ENCODE measurements at places on chromosomes 4 and X.

DNA sequence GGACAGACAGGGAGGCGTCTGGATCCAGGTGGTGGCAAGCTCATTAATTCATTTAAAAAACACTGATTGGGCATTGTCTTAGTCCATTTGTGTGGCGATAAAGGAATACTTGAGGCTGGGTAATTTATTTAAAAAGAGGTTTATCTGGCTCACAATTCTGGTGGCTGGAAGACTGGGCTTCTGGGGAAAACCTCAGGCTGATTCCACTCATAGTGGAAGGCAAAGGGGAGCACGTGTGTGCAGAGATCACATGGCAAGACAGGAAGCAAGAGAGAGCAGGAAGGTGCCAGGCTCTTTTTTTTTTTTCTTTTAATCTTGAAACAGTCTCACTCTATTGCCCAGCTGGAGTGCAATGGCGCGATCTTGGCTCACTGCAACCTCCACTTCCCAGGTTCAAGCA lies 100.2 kb upstream of the METTL14 start:
- no peak for DNase-seq

DNA sequence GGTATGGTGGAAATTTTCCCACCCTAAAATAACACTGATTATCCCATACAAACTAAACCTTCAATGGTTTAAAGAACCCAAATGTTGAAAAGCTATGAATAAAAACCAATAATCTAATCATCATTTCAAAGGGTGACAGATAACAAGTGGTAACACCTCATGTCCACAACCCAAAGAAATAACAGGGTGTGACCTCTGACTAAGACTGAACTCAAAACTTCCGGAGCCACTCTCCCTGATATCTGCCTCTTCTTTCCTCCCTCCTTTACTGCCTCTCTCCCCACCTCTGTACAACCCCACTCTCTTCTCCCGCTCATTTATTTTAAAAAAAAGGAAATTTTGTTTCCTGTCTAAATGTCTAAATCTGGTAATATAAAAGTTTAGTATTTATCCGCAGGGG lies 11.5 kb downstream of the FBXW7 start:
- no peak for DNase-seq

DNA sequence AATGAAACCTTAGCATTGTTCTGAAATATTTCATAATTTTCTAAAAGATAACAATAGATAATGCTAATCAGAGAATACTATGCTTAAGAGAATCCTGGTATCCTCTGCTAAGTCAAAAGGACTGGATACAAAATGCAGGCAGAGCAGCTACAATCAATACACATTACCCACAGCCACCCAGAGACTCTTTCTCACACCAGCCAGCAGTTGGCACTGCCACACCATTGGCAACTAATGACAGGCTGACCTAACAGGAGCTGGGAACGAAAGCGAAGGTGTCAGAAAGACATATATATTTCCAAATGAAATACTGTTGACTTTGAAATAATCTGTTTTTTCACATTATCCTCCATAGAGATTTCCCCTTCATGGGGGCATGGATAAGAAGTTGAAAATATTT lies 122.6 kb upstream of the PLAC1 start:
- no peak for DNase-seq

GRCh38 chr4:101439926-101440325 lies 92.6 kb upstream of the PPP3CA start:
- DNase-seq = no peak

DNA sequence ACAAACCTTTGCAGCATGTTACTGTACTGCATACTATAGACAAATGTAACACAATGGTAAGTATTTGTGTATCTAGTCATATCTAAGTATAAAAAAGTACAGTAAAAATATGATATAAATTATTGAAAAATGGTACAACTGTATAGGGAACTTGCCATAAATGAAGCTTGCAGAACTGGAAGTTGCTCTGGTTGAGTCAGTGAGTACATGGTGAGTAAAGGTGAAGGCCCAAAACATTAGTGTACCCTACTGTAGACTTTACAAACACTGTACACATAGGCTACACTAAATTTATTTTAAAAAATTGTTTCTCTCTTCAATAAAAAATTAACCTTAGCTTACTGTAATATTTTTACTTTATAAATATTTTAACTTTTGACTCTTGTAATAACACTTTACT lies 25.8 kb downstream of the SPIN3 start:
- DNase-seq = no peak

DNA sequence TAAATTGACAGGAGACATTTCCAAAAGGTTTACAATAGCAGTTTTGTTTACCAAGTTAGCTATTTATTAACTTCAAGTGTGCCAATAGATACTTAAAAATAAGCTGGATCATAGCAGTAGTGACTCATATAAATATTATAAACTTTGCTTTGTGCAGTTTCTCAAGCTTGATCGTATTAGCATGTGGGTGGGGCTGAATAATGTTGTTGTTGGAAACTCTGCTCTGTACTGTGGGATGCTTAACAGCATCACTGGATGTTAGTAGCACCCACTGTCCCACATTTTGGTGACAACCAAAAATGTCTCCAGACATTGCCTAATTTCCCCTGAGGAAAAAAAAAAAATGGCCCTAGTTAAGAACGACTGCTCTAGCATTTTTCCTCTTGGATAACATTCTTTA lies 855.2 kb upstream of the ADGRL3 start:
- DNase-seq = no peak

DNA sequence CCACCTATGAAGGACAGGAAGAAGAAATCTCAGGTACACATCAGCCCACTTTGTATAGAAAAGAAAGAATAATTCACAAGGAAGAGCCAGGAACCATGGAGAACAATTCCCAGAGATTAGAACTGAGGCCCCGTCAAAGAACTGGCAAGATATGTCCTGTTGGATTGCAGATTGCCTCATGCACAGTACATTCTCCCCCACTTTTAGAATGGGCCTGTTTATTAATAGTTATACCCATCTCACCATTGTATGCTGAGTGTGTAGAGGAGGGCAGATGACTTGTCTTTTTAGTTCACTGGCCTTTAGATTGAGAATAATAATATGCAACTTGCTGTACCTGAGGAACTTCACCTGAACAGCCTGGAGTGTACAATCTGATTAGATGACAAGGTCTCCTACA lies 315.6 kb upstream of the HAND2 start:
- DNase-seq = no peak

- no peak for DNase-seq
These were observed 194.5 kb upstream of the EDA2R start for GRCh38 chrX:66833426-66833825.

- no peak for DNase-seq
These were observed 2.8 kb downstream of the SFRP2 start for GRCh38 chr4:153785910-153786721.

DNA sequence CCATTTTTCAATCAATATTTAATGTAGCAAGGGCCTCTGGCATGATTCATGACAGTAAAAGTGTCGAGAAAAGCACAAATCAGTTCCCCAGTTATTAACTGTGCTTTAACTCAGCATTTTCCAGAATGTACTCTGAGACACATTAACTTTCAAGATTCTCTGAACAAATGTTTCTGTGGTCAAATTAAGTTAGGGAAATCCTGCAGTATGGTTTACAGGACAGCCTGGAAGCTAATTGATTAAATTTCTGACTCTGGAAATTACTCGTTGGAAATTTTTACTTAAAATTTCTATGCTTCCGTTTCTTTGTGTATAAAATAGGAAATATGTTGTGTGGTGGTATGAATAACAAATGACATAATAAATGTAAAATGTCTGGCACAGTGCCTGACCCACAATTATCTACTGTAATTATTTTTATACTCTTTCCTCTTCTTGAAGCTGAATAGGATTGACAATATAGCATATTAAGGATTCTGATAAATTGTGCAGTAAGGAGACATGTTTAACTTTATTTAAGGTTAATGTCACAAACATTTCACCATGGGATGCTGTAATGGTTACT lies 33.7 kb downstream of the STK32B start:
- DNase-seq = no peak

- no peak for DNase-seq
These were observed 183.1 kb upstream of the ARX start for GRCh38 chrX:25198891-25199290.

Data from DMS153 (cell line).